ENCODE measurements at places on chromosomes 2 and 18.

GRCh38 chr2:201483342-201483741 lies 31.8 kb downstream of the STRADB start:
- no peak for DNase-seq

DNA sequence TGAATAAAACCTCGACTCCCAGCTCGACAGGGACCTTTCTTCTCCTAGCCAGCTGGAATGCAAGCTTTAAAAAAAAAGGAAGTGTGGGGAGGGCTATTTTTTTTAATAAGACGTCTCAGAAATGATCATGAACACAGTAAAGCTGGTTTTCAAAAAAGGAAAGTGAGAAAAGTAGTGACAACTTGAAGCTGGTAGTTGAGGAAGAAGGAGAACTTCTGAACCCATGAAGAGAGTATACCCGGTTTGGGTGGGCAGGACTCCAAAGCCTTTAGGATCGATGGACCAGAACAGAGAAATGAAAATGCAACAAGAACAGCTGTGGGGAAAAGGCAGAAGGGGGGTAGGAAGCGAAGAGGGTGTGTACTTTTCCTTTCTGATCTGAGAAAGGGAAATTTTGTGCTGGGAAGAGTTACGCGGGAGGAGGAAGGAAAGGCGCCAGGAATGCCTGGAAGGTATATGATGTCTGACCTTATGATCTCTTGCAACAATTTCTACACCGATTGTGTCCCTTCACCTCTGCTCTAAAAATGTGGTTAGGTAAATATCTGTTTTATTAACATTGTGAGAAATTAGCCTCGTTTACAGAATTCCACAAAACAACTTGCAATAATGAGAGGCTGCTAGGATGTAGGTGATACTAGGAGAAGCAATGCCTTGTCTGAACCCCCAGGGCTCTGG lies 22.6 kb upstream of the CYP1B1 start:
- DNase-seq = no peak

- no peak for DNase-seq
These were observed 77.0 kb upstream of the SPOPL start for GRCh38 chr2:138424436-138425140.

DNA sequence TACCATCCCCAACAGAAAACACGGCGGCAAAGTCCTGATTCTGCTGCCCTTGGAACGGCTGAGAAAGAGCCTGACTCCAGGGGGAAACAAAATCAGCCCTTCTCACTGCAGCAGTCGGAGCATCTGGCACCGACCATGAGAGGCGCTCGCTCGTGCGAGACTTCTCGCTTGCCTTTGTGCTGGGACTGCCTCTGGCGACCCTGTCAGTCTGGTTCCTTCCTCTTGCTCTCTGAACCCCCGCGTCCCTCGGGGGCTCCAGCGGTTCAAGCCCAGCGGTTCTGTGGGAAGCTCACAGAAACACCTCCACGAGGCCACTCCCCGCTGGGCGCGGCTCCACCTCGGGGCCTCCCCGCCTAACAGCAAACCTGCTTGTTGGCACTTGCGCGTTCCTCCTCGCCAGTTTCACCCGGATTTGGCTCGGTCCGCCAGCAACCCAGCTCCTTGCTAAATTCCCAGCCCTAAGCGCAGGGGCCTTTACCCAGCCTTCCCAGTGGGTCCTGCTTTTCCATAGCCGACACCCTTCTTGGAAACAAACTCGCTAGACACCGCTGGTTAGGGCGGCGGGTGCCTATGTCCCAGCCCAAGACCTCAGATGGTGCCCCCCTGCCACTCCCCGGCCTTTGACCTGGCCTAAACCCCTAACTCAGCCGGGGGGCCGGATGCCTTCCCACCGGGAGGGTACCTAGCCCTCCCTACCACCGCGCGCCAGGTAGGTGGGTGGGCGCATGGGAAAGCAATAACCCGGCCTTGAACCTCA lies 2.2 kb downstream of the RND3 start:
- DNase-seq = peak; percentile 82

DNA sequence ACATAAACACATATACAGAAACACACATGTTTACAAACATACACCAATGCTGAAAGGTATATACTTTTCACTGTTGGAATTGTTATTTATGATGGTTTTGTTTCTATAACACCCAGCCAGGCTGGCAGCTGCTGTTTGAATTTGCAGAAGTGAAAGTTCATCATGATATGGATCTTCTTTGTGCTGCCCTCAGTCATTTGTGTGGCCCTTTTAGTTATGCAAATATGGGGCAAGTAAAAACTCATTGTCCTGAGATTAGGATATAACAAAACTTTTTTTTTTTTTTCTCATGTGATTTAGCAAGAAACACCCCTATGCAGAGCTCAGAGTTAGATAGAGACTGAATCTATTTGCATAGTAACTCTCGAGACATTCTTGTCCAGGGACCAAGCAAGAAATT lies 714.1 kb downstream of the KCNJ3 start:
- DNase-seq = no peak

DNA sequence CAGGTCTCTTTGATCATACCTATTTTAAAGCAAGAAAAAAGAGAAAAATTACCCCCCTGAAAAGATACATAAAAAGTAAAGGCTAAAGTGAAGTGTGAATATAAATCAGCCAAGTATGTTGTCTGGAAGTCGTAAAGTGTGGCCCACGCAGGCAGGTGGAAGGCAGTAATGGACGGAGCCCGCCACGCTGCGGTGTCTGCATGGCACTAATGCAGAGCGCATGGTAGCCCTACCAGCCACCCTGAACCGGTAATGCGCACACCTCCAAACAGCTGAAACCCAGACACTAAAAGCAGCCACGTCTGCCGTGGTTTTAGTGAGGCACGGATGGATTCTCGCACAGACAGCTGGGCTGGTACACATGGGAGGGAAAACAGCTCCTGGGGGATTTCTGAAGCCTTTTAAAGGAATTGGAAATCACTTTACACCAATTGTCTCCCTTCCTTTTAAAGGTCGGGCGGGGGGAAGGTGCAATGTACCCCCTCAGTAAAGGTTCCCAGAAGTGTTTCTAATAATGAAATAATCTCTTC lies 615.2 kb downstream of the CNTNAP5 start:
- DNase-seq = no peak

GRCh38 chr2:19757586-19757985 lies 144.2 kb downstream of the TTC32 start:
- no peak for DNase-seq

GRCh38 chr2:126656431-126657147 lies 631 bp downstream of the GYPC start:
- DNase-seq = no peak

DNA sequence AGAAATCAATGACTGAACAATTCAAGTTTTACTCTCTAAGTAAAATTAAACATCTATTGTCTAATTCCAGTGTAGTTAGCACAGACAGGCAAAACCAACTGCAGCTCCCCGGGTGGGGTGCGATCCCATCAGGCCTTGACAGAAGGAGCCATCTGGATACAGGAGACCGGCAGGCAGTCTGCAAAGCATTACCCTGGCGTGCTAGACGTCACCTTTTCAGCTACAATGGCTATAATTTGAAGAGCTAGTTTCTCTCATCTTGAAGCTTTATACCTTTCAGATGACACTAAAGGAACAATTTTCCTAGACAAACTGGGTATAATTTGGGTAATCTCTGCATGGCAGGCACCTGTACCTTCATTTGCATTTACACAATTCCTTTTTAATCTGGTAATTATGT lies 761.5 kb upstream of the SOX11 start:
- no peak for DNase-seq

- no peak for DNase-seq
These were observed 445.7 kb upstream of the TRIB2 start for GRCh38 chr2:12270876-12271588.

DNA sequence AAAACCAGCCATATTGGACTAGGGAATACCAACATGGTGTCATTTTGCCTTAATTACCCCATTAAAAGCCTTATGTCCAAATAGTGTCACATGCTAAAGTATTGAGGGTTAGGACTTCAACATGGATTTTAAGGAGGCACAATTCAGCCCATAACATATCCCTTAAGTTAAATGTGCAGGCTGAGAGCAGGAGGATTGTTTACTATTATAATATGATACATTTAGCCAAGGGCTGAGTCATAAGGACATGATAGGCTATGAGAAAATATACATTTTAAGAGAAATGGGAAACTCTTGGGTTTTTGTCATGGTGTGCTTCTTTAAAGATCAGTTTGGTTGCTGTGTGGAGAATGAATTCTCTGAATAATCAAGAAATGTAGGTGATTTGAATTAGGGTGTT lies 136.8 kb downstream of the RDH14 start:
- no peak for DNase-seq

Data from right atrium auricular region (tissue), 2 donors.